Right atrium auricular region (tissue), 2 donors: ENCODE measurements at places on chromosomes 7 and 10.

GRCh38 chr10:105549731-105550130 lies 908.6 kb downstream of the SORCS3 start:
- no peak for DNase-seq

DNA sequence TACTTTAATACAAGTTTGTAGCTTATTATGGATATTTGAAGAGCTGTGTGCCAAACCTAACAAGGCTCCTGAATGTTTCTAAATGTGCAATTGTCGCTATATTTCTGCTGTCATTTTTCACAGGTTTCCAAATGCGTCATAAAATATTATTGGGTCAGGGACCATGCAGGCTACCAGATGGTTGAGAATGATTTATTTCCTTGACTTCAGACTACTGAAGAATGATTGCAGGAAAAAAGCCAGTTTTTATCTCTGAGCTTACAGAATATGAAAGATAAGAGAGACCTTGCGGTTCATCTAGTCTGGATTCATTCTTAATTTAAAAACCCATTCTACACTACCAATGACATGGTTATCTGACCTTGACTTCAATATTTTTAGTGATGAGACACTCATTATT lies 55.2 kb downstream of the TSPAN12 start:
- DNase-seq, result no peak

GRCh38 chr7:12481722-12482121 lies 78.1 kb upstream of the VWDE start:
- DNase-seq, result no peak

GRCh38 chr10:18333621-18334020 lies 193.4 kb downstream of the CACNB2 start:
- no peak for DNase-seq

- DNase-seq, result no peak
Measured at GRCh38 chr7:131578602-131579001, 22.2 kb upstream of the PODXL start.

DNA sequence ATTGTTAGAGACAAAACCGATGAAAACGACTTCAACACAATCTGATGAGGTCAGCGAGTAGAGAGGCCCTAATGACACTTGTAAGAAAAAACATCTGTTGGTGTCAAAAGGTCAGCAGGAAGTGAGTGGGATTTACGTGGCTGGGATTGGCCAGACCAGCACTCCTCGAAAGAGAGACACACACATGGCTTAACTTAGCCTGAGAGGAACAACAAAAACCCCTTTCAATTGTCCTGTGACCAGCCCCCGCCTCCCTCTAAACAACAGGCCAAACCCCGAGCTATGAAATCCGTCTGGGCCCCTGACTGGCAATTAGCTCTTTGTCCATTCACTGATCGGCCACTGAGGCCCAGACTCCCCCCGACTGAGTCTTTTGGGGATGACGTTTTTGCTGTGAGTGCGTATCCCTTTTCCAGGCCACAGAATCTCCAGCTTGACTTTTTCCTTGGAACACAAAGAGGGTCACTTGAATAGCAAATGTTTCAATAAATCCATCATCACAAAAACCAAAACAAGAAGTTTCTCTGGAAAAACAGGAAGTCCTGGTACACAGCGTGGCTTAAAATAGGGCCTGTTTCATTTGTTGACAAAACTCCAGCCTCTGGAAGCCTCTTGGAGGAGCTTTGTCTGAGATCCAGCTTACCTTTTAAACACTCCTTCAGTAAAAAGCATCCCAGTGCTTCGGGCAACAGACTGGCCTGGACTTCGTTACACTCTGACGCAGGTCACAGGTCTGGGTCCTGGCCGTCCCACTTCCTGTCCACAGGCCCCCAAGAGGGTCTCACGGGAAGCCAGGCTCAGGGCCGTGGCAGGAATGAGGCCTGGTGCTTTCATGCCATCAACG lies 103.0 kb downstream of the CTBP2 start:
- DNase-seq, result peak; percentile 86

DNA sequence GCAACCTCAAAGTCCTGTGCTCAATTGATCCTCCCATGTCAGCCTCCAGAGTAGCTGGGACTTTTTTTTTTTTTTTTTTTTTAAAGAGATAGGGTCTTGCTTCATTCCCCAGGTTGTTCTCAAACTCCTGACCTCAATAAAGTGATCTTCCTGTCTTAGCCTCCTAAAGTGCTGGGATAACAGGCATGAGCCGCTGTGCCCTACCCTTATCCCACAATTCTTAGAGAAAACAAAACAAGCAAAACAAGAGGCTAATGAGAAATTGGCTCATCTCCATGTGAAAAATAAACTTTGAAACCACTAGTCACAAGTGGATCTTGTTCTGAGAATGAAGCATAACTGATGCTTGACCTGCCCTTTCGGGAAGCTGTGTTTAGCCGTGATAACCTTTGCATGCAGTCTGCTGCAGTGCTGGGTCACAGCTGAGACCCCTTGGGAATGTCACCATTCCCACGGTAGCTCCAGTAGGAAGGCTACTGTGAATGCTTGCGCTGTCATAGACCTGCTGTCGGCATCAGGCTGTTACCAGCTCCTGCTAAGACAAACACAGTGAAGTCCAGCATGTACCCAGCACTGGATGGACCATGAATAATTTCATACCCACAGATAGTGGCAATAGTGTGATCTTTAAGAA lies 290.7 kb upstream of the KIAA1217 start:
- DNase-seq, result no peak

GRCh38 chr7:150379441-150380379 lies 580 bp downstream of the ZNF775 start:
- no peak for DNase-seq

GRCh38 chr10:14659626-14660196 lies 115.0 kb downstream of the FAM107B start:
- no peak for DNase-seq

DNA sequence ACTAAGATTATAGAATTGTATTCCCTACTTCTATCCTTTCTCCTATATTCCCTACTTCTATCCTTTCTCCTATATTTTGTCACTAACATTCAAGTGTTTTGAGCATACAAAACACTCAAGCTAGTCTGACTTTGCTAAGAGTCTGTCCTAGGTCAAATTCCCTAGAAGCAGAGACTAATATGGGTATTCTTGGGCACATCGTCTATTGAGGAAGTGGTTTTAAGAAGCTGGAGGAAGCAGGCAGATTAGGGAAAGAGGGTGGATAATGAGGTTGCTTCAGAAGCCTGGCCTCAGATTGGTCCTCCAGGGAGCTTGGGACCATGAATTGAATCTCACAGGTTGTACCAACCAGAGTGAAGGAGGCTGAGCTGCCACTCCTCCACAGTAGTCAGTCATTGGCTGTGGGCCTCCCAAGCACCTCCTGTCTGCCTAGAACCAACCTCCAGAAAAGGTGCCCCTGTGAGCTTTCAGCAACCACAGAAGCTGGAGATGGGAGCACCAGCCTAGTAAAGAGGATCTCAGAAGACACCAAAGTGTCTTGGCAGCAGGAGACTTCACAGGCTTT lies 295.9 kb upstream of the PHF14 start:
- DNase-seq, result no peak

GRCh38 chr10:77873536-77874380 lies 52.8 kb downstream of the DLG5 start:
- no peak for DNase-seq

- peak; percentile 21 for DNase-seq
Measured at GRCh38 chr7:45643630-45644029, 69.5 kb downstream of the ADCY1 start.

- no peak for DNase-seq
Measured at GRCh38 chr10:11639362-11639761, 27.9 kb upstream of the USP6NL start.

GRCh38 chr7:20282959-20283358 lies 47.7 kb upstream of the ITGB8 start:
- no peak for DNase-seq

DNA sequence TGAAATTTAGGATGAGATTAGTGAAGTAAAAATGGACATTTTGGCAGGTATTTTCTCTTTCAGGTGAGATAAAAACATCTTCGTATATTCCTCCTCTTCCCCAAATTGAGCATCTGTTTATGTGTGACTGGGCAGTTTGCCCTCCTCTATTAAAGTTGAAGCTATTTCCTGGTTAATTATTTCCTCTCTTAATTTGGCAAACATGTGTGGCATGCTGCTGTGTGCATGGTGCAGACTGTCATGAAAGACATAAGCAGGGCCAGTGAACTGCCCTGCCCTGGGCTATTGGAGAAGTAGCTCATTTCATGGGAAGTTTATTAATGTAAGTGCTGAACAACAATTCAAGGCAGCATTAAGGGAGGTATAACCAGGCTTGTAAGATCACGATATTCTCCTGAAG lies 52.6 kb downstream of the EVX1 start:
- DNase-seq, result no peak

- DNase-seq, result no peak
Measured at GRCh38 chr7:38299275-38299931, 26.0 kb upstream of the TARP start.
